ENCODE measurements at places on chromosomes 5 and 9.
A peak's percentile ranks its signal among the peaks of the same experiment; 100 is the strongest.

GRCh38 chr5:54401515-54401914 is 54.0 kb upstream of the HSPB3 start:
- DNase-seq: no peak

DNA sequence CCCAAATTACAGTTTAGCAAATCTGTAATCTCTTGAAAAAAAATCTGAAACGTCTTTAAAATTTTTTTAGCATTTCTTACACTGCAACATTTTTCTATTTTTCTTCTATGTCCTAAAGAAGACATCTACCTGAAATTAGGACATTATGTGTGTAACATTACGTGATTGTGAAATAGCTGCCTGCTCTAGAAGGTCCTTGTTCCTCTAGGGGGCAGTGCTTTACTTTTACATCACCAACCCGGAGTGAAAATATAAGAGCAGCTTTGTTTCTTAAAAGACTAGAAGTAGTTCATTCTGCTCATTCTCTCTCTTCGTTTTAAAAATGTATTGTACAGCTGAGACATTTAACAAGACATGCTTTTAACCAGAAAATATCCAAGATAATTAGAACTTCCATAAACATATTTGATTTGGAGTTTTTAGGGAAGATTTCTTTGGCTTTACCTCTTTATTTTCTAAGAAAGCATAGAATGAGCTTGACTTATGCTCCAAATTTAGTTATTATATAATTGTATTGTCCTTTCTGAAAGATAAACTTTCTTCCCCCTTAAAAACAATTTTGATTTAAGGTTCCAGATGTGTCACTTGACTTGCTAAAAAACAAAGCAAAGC is 48.1 kb upstream of the RIOK2 start:
- peak; percentile 60 for DNase-seq

DNA sequence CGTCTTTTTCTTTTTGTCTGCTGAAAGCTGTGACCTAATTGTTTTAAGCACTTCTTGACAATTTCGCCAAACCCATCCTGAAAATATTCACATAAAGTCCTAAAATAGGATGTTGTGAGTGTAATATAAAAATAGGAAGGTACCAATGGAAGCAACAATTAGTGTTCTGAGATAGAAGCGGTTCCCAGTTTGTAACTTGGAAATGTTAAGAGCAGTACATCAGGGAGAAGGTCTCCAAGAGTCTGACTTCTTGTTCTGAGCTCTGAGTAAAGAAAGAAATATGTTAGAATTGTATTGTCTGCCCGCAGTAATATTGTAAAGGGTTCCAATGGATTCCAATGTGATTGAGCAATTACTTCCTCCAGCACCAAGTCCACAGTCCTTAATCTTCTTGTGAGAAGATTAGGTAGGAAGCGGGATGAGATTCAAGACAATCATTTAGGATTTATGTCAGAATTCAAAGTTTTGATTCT is 3.9 kb downstream of the VCAN start:
- DNase-seq: no peak

DNA sequence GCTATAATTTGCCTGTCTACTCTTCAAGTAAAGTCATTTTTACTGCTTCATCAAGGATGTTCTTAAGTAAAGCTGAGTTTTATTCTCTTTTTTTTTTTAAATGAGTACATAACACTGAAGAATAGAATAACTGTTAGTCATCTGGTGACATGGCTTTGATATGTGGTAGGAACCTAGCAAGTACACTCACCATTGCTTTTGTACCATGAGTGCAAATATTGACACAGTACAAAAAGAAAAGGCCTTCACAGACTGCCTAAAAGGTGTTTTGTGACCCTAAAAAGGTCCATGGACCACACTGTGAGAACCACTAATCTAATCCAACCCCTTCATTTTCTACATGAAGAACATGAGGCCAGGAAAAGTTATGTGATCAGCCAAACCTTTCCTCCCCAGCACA is 55.0 kb downstream of the ECPAS start:
- no peak for DNase-seq

DNA sequence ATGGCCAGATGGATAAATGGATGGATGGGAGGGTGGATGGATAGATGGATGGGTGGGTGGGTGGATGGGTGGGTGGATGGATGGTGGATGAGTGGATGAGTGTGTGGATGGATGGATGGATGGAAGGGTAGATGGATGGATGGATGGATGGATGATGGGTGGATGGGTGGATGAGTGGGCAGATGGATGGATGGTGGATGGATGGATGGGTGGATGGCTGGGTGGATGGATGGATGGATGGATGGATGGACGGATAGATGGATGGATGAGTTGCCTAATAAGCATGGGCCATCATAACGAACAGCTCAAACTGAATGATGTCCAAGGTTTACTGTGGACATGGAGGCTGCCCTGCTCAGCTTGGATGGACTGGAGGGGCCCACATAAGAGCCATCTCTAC is 89.8 kb upstream of the SMIM23 start:
- DNase-seq: no peak

DNA sequence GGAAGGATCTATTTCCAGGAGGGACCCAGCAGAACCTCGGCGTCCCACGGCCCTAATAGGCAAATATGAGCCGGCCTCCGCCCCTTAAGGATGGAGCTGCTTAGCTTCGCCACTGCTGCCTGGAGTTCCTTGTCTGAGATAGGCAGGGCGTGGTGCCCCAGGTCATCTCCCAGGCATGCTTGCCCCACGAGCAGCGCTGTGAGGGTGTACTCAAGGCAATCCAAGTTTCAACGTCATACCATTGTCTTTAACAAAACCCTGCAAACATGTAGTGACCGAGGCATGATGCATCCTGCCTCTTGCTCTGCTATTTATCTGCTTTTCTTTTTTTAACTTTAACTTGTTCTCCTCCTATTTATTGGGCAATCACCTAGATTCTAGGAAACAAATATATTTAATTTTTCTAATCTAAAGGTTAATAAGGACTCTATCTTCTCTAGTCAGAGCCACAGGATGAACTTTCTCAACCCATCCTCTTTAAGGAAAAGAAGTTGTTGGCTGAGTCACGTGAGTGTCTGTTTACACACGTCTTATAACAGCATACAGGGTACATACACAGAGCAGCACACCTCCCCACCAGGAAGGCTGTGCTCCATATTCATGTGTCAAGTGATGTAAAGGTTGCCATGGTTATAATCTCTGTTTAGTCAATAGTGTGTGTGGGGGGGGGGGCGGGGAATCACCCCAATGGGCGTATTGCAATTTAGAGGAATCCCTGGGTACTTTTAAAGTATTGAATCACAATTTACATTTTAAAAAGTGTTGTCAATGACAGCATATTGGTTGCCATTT is 27.3 kb upstream of the ZSWIM6 start:
- no peak for DNase-seq

DNA sequence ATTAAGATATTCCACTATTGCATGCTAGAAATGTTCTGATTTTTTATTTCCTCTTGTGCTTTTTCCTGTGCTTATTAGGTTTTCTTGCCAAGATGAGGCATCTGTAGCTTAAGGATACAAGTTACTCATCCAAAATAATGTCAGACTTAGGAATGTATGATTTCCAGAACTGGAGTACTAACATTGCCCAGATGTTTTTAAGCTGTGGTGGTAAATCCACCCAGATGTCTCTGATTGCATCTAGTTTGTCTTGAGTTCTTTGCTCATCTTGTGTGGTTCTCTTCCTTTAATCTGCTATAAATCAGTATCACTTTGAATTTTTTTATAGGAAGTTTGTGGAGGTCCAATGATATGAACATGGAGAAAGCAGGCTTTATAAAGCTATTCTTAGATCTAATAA is 337.5 kb upstream of the ZNF608 start:
- no peak for DNase-seq

- no peak for DNase-seq
These were observed 319.2 kb downstream of the SLCO4C1 start for GRCh38 chr5:101976933-101977332.

DNA sequence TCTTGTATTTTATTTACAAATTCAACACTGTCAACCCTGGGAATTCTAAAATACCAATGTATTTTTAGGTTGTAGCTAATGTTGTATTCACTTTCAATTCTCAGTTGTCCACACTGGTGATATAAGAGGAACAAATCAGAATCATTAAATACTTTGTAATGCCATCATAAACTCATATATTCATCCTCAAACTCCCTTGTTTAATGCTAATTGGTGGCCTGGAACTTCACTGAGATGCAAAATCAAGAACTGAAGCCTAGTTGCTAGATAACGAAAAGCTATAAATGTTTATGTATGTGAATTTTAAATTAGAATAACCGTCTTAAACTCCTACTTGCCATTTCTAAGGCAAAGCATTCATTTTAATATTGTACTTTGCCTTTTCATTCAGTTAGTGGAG is 274.7 kb downstream of the RAB3C start:
- DNase-seq: no peak

- no peak for DNase-seq
These were observed 11.0 kb upstream of the CEL start for GRCh38 chr9:133050781-133051180.

DNA sequence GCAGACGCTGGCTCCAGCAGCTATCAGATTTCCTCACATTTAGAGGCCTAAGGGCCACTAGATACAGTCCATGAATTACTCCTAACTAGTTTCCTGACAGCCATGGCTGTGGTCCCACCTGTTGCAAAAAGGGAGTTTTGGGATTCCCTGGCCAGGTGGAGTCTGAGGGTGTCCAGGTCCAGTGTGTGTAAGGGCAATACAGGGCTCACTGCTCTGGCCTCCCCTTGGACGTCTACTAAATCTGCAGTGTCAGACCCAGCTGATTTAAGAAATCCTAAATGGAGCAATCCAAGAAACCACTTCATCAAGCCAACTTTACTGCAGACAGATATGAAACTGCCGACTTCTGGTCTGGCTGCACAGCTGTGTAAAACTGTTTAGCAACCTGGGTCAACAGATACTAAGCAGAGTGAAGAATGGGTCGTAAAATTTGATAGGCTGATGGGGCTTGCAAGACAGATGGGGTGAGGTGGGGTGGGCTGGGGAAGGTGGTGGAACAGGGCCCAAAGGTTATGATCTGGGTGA is 116.4 kb downstream of the GADD45G start:
- no peak for DNase-seq

DNA sequence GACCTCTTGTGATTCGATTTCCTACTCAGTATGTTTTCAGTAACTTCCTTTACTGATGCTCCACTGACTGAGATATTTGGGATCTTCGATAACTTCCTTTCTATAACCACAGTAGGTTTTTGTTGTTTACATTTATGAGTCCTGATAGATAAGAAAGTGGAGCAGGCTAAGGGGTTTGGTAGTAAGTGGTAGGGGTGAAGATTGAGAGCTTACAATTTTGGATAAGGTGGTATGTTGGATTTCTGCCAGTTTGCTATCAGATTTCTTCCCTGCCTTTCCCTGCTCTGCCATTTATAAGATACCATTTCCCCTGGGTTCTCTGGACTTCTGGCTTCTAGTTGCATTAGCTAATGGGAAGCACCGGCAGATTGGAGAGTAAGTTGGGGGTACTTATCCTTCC is 7.9 kb upstream of the NDUFS4 start:
- DNase-seq: no peak

GRCh38 chr5:91118354-91118753 is 264.8 kb downstream of the ARRDC3 start:
- no peak for DNase-seq

GRCh38 chr9:1427875-1428274 is 377.7 kb downstream of the DMRT2 start:
- DNase-seq: no peak

DNA sequence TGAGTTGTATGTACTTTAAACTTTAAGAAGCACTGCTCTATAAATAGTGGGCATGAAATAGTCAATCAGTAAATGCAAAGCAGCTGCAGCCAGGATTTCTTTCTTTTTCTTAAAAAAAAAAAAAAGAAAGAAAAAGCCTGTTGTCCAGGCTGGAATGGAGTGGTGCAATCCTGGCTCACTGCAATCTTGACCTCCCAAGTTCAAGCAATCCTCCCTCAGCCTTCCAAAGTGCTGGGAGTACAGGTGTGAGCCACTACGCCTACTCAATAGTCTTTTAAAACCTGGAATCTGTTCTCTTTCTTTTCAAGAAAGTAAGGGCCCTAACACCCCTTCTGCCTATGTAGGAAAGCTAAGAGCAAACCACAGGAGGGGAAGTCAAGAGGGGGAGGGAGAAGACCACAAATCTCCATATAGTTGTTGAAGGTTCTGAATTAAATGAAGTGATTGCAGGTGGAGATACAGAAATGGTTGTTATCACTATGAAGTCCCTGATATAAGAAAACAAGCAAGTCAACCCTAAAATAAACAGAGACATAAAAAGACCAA is 20.6 kb upstream of the TPD52L3 start:
- DNase-seq: no peak

DNA sequence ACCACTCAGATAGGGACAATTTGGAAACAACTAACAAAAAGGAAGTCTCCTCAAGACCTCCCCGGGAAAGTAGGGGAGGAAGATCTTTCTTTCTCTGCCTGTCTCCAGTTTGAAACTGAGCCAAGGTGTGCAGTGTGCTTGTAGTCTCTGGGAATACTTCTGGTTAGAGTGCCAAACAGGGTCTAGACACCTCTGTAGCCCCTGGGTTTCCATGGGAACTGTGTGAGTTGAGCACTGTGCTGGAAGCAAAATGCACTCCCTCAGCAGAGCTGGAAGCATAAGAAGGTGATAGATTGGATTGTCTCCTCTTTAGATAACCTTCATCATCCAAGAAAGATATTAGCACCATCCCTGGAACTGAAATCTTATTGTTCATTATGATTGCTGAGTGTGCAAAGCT is 129.2 kb upstream of the TNPO1 start:
- DNase-seq: no peak

DNA sequence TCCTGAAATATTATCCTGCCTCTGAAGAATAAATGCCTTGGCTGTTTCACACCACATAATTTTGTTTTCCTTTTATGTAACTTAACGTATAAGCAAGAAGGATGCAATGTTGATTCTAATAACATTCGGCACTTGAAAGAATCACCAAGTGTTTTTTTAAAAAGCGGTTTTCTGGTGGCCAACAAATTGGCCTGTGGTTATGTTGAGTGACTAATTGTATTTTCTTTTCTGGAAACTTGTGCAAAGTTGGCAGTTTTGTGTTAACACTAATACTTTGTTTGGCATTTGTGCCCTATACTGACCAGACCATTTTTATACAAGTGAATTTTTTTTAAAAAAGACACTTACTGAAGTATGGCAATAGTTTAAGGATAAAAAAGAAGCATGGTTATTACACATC is 452.7 kb downstream of the BNC2 start:
- no peak for DNase-seq

- no peak for DNase-seq
These were observed 25.3 kb downstream of the UBAP1 start for GRCh38 chr9:34203992-34204635.

- DNase-seq: no peak
These were observed 204.2 kb downstream of the SLC12A2 start for GRCh38 chr5:128287740-128288139.

GRCh38 chr5:1513326-1514026 is 10.3 kb downstream of the LPCAT1 start:
- DNase-seq: no peak

- DNase-seq: no peak
These were observed 116.5 kb downstream of the ANKRD55 start for GRCh38 chr5:56116599-56117141.

- DNase-seq: no peak
These were observed 35.0 kb downstream of the MTX3 start for GRCh38 chr5:79955941-79956670.

GRCh38 chr5:170249355-170249754 is 16.6 kb downstream of the C5orf58 start:
- no peak for DNase-seq

GRCh38 chr5:43161244-43161643 is 30.8 kb upstream of the NIM1K start:
- peak; percentile 8 for DNase-seq
